Stimulated activated CD8-positive, alpha-beta memory T cell treated with anti-CD3 and anti-CD28 coated beads, Interleukin-2, amount 100 ng/mL, for 1 hour (primary cell): ENCODE measurements at places on chromosomes 7 and 10.

- DNase-seq, result no peak
These were observed 160.3 kb upstream of the SEMA3A start for GRCh38 chr7:84354866-84355265.

DNA sequence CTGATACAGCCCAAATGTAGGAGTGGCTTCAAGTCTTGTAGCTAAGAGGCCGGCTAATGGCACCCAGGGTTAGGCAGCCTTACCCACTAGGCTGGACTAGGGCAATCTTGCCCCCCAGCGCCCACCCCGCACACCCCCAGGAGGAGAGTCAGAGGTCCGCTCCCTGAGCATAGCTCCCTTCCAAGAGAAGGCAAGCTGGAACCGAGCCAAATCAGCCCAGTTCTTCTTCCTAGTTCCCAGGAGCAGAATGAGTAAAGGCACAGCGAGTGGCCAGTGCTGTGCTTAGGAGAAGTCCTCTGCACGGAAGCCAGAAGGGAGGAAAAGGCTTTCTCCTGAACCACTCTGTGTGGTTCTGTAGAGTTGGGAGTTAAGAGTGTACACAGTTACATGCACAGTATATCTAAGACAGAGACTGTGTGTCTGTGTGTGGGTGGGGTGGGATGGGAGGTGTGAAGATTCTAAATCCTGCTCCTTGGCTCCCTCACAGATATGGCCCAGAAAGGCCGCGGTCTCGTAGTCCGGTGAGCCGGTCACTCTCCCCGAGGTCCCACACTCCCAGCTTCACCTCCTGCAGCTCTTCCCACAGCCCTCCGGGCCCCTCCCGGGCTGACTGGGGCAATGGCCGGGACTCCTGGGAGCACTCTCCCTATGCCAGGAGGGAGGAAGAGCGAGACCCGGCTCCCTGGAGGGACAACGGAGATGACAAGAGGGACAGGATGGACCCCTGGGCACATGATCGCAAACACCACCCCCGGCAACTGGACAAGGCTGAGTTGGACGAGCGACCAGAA is 59.7 kb upstream of the PDCD4 start:
- DNase-seq, result no peak

- DNase-seq, result no peak
These were observed 96.8 kb downstream of the CDK14 start for GRCh38 chr7:90692947-90693346.

DNA sequence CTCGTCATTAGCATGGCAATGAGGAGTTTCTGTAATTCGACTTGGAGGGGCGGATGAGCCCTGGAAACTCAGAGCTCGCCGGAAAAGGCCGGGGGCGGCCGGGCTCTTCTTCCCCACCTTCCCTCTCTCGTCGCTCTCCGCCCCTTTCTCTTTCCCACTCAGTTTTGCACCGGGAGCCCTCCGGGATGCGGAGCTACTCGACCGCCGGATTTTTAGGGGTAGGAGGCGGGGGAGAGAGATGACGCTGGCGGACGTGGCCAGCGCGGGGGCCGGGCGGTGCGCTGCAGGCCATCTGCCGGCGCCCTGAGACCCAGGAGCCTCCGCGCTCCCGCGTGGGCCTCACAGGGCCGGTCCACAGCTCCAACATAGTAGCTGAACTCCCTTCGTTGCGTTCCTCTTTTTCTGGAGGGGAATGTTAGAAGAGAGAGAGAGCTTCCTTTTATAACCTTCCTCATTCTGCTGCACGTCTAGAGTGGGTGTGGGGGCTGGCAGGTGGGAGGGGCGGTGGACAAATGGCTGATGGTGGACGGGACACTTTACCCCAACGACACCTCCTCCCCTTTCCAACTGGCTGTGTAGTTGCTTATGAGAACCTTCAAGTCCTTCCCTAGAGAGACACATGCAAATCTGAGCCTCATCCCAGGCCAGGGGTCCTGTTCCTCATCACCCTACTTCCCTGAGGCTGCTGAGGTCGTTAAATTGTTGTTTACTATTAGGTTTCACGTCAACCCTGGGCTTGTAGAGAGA is 1.1 kb upstream of the HOXA1 start:
- DNase-seq, result no peak

GRCh38 chr7:30699706-30700495 is 17.6 kb upstream of the CRHR2 start:
- no peak for DNase-seq

- no peak for DNase-seq
These were observed 67.5 kb upstream of the INSIG1 start for GRCh38 chr7:155230169-155230593.

DNA sequence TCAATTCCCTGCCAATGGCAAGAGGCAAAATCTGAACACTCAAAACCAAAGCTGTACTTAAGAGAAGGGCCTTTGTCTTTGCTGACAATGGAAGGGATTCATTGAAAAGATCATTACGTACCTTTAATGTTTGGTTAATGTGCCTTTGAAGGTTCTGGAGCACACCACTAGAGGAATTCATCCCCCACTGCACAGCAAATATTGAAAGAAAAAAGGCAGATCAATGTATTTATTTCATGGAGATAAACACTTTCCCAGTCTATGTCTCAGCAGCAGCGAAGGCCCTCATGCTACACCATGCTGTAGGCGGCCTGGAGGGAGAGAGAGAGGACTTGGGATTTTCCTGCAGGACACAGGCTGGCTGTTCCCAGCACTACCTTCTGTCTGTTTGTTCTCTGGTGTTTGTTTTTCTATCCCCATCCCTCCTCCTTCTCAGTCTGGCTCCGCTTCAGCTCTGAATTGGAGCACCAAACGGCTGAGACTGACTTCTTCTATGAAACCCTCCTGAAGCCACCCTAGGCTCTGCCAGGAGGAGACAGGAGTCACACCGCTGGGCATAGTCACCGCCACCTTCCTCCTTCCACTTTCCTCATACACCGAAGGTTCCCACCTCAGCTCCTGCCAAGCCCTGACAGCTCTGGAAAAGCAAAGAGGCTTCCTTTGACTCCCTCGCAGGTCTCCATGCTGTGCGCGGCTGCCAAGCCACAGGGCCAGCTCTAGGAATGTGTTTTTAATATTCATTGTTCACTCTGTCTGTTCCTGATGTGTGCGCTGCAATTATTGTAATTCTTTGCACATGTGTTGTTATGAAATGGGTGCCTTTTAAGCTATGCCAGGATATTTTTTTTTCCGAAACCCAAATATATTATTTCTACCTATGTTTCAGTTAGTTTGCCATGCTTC is 301.5 kb downstream of the FZD1 start:
- DNase-seq, result no peak

DNA sequence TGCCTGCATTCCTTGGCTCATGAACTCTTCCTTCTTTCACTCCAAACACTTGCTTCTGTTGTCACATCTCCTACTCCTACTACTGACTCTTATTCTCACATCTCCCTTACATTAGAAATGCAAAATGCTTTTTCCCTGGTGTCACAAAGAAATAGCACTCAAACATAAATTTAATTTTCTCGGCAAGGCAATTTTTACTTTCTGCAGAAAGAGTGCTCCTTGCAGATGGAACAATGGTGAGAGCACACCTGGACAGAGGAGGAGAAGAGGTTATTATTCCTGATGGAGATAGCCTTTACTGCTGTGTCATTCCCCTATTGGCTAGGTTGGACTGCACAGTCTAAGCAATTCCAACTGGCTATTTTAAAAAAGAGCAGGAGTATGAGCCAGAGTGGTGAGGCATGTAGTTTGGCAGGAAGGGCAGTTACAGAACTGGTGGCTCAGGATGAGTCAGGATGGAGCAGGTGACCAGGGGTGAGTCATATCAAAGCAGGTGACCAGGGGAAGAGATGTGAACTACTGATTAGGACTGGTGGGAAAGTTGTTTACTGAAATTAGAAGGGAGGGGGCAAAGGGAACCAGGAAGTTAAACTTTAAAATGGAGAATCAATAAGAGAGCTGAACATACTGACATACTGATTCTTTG is 52.9 kb downstream of the CYP2C9 start:
- DNase-seq, result no peak

DNA sequence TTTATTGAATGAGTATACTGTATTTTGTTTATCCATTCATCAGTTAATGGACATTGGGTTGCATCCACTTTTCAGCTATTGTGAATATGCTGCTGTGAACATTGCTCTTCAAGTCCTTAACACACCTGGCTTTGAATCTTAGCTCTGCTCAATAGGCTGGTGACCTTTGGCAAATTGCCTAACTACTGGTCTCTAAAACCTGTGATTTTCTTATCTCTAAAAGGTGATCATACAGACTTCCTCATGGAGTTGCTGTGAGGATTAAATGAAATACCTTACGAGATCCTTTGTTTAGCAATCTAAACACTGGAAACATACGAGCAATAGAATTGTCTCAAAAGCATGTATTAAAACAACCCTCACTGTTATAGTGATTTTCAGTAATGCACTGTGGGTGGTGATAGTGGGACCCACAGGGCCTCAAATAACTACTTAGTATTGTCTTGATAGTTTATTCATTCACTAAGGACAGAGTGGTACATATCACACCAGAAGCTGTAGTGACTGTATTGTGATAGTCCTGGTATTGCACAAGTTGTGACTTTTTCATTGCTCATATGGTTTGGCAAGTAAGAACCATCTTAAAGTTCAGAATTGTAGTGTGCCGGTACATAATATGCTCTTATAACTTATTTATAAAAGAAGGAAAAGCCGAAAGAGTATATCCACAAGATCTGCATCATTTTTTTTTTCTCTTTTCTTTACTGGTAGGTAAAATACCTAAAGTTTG is 257.6 kb downstream of the EXOC4 start:
- no peak for DNase-seq

DNA sequence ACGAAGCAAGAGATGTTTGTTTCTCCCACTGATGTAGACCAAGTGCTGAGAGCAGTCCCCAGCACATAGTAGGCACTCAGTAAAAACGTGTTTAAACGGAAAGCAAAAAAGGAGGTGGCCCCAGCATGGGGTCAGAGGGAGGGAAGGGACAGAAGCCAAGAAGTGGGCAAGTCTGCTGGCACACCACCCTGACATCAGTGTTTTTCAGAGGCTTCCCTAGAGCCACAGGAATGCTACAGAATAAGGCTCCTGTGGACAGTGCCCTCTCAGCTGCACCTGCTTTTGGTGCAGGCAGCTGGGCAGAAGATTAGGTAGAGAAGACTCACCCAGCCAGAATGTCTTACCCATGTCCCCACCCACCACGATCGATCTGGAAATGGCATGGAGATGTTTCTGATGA is 8.3 kb upstream of the ANKRD1 start:
- no peak for DNase-seq

DNA sequence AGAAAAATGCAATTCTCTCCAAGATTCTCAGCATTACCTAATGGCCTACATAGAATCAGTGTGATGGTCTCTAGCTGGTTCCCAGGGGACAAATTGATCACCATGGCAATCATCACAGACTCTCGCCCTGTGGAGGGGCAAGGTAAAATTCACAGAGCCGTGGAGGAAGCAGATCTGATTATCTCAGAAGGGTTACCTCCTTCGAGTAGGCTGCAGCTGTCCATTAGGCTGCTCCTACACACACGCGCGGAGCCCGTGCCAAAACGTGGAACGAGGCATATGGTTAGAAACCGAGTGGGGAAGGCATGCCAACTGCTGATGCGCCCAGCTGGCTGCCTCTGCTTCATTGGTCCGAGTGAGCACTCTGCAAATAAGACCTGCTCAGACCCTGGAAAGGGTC is 52.8 kb upstream of the PTER start:
- DNase-seq, result no peak

DNA sequence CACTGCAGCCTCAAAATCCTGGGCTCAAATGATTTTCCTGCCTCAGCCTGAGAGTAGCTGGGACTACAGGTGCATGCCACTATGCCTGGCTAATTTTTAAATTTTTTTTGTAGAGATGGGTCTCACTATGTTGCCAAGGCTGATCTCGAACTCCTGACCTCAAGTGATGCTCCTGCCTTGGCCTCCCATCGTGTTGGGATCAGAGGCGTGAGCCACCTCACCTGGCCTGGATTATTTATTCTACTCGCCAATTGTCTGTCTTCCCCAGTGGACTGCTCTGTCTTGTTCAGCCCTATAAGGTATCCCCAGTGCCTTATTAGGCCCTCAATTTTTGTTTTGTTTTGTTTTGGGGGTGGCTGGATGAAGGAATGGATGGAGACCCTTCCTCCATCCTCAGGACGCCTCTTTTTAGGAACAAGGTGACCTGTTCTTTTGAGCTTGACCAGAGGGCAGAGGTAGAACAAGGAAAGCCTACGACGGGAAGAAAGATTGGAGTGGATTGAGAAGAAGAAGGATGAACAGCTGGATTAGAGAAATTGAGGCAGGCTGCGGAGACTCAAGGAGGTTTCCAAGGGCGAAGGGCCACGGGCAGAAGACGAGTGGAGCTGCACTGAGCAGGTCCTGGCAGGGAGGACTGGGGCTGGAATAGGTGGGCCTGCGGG is 541 bp upstream of the DENND10 start:
- no peak for DNase-seq

- DNase-seq, result no peak
These were observed 1.9 kb downstream of the UBN2 start for GRCh38 chr7:139232904-139233303.

DNA sequence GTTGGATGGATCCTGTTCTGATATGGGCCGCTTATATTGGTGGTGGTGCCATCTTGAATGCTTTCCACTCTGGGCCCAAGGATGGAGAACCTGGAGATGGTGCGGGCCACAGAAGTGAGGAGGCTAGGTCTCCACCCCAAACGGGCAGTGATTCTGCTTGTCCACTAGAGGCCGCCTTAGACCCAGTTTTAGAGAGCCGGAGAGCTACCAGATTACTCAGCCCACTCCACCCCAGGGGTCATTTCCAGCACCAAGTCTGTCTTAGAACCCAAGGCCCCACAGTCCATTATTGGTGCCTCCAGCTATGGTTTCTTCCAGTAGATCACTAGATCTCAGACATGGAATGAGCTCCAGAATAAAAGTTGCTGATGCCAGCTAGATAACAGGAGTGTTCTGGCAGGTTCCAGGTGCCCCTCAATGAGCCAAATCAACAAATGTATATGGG is 11.8 kb upstream of the CAMK2G start:
- peak; percentile 25 for DNase-seq

DNA sequence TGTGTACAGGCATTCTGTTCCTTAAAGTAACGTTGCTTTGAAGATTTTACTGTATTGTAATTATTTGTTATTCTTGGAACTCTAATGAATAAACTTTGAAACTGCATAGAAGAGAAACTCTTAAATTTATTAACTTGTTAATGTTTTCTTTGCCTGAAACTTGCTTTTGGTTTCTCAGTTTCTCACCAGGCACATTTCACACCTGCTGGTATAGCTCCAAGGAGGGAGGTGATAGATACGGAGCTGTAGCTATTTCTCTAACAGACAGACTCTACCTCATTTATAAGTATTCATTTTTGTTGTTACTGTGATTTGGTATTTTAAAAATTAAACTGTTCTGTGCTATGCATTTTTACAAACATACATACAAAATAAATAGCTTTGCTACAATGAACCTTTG is 32.7 kb downstream of the R3HCC1L start:
- no peak for DNase-seq

- no peak for DNase-seq
These were observed 192.1 kb upstream of the KLF14 start for GRCh38 chr7:130926001-130926691.
